ENCODE measurements at places on chromosomes 13 and 19.

GRCh38 chr13:102100234-102100633 is 301.6 kb downstream of the FGF14 start:
- no peak for DNase-seq

GRCh38 chr19:16001481-16002312 is 52.9 kb downstream of the OR10H4 start:
- no peak for DNase-seq

DNA sequence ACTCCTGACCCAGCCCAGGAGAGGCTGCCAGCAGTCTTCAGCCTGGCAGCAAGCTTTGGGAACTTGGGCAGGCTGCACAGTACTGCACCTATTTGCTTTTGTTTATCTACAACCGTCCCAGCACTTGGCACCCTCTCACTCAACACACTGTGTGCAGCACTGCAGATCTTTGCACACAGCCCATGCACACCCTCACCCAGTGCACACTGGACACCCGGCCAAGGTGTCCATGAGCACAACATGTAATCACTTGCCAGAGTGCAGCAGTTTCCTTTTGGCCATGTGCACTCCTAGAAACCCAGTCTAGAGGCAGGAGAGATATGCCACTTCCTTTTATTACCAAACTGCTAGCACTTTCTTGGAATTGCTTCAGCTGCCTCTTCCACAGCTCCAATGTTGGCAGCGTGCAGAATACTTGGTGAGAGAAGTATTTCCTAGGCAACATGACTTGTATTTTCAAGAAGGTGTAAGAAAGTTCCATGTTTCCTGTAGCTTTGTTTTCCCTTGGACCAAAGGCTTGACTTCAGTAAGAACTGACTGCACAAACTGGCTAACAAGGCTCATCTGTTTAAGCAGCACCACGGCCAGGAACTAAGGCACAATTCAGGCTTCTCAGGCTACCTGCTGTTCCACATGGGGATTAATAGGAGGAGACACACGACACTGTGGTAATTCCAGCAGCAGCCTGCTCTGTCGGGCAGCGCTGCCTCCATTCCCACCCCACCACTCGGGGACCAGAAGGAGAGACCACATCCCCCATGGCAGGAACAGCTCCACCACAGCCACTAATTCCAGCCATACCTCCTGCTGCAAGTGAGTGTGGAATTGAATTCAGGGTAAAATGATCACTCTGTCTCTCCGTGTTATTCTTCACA is 15.3 kb downstream of the ATP7B start:
- no peak for DNase-seq

DNA sequence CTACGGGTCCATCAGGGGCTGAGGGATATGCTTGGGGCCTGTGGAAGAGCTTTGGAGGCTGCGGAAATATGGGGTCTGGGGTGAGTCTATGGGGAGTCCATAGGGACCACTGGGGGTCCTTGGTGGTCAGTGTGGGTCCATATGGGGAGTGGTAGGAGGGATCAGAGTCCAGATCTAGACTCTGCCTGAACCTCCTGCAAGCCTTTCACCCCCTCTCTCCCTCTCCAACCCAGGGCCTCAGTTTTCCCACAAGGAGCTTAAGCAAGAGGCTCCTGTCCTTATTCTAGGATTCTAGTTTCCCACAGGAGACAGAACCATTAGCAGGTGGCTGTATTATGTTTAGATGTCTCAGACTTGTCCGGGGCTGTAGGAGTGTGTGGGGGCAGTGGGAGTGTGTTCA is 161.9 kb upstream of the TSHZ3 start:
- DNase-seq: no peak

- no peak for DNase-seq
Measured at GRCh38 chr19:35204799-35205732, 23.5 kb downstream of the FAM187B start.

GRCh38 chr19:41434450-41434849 is 5.3 kb downstream of the DMAC2 start:
- DNase-seq: no peak

GRCh38 chr13:23583491-23583890 is 13.3 kb downstream of the TNFRSF19 start:
- no peak for DNase-seq

- no peak for DNase-seq
Measured at GRCh38 chr13:78662467-78662866, 3.5 kb upstream of the OBI1 start.

GRCh38 chr19:35717665-35718344 is at the start of gene KMT2B:
Gene KMT2B, plus strand, starts transcription at chr19:35718003. Its CDS starts 16 bp downstream, at chr19:35718019.
- no peak for DNase-seq

- no peak for DNase-seq
Measured at GRCh38 chr19:10565028-10565566, 713 bp downstream of the KRI1 start.

DNA sequence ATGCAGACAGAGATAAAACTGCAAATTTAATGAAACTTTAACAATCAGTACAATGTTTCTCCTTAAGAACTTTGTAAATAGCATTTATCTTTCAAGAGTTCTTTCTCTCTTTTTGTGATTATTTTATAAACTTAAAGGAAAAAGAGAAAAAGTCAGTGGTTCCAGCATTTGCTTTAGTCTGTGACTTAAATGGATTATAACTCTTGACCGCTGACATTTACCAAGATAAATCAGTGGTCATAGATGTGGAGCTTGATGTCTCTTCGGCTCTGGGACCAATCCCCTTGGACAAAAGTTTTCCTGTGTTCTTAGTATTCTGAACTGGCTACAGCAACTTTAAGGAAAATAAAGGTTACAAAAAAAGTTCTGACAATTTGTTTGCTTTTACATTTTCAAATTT is 162.6 kb downstream of the TM9SF2 start:
- DNase-seq: no peak

GRCh38 chr19:5091684-5092480 is 123.0 kb downstream of the KDM4B start:
- no peak for DNase-seq

DNA sequence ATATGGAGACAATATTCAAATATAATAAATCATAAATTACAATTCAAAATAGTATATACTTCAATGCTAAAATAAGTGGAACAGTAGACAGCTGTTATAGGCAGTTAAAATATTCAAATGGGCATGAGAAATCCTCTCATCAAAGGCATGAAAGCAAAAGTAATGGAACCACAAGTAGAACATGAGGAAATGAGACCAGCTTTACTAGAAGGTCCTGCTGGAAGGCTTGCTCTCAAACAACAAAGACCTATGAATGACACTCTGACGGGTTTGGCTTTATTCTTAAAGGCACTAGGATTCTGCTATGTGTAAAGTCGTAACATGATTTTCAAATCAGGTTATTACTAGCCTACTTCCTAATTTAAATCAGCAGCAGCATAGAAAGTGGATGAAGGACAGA is 148.1 kb downstream of the VWA8 start:
- DNase-seq: no peak

DNA sequence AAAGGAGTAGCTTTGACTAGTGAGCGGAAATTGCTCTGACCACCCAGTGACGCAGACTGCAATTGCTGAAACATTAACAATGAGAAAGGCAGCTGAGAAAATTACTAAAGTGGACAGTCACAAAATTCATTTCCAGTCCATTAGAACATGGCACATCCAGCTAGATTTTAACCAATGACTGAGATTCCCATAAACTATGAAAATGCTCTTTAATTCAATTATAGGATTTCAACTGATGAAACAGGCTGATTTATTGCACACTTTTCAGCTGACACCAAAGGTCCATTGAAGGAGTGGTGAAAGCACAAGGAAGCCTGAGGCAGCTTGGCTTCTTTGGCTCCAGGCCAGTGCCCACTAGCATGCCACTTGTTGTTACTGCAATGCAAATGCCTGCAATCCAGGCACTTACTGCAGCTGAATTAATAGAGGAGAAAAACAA is 933.4 kb downstream of the SLITRK6 start:
- no peak for DNase-seq

- DNase-seq: no peak
Measured at GRCh38 chr19:48487544-48487943, 18.4 kb downstream of the CYTH2 start.

DNA sequence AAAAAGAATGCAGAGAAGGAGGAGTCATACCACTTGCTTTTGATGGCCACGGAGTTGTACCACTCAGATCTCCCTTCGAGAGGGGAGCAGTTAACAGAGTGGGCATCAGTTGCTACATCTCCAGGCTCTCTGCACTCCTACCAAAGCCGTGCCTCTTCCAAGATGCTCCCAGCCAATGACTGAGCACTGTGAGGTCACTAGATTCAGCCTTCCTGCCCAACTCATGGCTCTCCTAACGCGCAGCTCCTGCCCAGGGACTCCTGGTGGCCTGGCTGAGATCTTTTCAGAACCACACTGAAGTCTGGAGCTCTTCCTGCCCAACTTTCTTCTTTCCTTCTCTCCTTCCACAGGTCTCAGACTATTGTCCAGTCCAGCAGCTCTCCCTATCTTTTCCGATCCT is 66.7 kb downstream of the LHFPL6 start:
- no peak for DNase-seq
